ENCODE measurements at places on chromosomes 11 and 22.

GRCh38 chr11:96257972-96258934 lies 84.7 kb downstream of the MAML2 start:
- no peak for DNase-seq

- DNase-seq, result no peak
Measured at GRCh38 chr11:59253001-59253400, 40.3 kb upstream of the MPEG1 start.

DNA sequence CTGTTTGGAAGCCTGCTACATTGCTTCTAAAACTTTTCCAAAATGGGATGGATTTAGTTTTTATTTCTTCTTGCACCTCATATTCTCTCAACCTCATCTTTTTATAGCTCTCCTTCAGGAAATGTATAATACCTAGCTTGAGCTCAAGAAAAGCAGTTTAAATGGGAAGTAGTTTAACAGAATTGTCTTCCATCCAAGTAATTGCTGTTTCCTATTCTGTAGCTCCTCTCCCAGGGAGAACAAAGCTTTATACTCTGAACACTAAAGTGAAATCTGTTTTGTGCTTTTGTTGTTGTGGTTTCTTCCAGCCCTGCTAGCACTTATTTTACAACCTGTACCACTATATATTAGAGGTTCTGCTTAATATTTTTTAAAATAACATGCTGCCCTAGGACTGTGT lies 83.2 kb upstream of the HORMAD2 start:
- DNase-seq, result no peak

DNA sequence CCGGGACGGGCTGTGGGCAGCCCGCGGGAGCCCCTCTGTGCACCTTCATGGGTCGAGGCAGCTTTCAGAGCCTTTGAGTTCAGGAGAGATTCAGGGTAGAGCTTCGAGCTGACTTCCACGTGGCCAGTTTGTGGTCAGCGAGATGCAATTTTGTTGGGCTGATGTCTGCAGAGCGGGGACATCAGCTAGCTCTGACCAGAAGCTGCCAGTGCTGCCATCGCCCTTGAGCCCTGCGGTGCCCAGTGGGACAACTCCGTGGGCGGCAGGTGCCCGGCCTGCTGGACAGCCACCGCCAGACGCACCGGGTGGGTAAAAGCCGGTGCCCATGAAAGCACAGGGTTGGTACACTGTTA lies 719 bp downstream of the TALDO1 start:
- no peak for DNase-seq

DNA sequence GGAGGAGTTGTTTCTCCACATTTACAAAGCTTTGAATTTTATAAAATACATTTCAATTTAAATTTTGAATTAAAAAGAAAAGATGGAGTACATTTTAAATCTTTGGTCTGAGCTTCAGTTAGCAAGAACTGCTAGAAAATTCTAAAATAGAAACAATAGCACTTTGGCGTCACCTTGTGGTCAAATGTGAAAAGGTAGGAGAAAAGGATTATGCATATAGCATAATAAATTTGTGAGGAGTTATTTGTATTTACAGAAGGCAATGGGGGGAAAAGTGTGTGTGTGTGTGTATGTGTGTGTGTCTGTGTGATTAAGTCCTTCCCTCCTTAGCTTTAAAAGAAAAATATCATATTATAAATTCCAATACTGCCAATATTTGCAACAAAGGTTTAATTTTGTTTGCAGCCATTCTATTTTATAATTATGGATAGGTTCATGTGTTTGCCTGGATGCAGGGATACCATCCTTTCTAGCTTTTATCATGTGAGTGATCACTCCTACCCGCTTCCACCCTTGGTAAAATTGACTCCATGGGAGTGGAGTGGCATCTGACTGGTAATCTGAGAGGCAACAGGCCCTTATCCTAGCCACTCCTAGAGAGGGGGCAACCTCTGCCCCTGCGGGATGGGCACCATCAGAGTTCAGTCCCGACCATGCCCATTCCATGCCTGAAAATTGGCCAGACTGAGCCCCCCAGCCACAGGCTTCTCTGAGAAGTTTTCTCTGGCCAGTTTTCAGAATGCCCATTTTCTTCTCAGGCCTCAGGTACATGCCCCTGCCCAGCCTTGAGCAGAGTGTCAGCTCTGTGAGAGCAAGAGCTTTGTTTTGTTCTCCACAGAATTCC lies 13.6 kb upstream of the LGR4 start:
- DNase-seq, result no peak

DNA sequence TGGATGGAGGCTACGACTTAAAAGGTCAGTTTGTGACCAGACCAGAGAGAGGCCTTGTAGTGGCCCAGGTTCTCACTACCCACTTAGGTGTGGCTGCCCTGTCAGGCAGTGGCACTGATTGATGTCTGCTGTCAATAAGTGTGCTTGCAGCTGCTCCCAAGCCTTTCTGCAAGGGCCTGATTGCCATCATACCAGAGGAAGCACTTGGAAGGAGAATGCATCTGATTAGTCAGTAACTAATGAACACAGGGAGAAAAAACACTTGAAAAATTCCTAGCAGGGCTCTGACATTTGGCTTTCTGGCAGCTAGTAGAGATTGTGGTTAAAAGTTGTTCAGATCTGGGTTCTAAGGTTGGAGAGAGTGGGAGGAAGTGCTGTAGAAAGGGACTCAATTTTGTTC lies 107.5 kb downstream of the NAV2 start:
- DNase-seq, result no peak

GRCh38 chr11:67646535-67647336 lies 3.8 kb downstream of the ACY3 start:
- DNase-seq, result peak; percentile 70

- DNase-seq, result no peak
Measured at GRCh38 chr11:117544130-117544800, 216.6 kb downstream of the CEP164 start.

- no peak for DNase-seq
Measured at GRCh38 chr22:26038365-26038764, 130.9 kb upstream of the SEZ6L start.

DNA sequence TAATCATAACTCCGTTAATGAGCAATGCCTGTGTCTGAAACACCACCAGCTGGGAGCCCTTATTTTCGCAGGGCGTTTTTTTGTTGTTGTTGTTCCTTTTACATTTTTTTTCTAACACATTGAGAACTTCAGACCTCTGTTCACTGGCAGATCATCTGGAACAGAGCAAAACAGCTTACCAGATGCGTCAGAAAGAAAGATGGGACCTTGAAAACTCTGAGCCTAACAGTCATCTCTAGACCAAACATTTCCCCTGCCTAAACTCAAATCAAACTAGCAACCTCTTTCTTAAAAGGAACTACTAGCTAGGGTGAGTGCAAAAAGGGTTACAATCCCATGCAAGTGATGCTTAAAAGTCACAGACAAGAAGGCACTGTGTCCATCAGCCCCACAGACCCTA lies 93.2 kb downstream of the PLEKHA7 start:
- no peak for DNase-seq

- DNase-seq, result no peak
Measured at GRCh38 chr11:1828542-1828941, 6.2 kb upstream of the SYT8 start.

DNA sequence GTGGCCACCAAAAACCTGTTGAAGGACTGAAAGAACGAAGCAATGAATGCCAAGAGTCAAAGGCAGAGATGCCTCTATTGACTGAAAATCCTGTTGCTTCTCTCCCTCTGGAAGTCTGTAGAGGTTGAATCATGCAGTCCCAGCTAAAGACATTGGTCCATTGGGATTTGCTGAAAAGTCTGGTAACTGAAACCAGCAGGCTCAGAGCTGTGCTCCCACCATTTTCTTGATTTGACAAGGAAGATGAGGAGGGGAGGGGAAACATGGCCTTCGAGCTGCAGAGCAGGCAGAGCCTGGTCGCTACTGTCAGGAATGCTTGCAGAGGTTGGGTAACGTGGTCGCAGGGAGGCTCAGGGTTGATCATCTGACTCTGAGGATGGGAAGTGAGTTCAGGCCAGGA lies 72.8 kb upstream of the CSNK2A3 start:
- DNase-seq, result no peak

DNA sequence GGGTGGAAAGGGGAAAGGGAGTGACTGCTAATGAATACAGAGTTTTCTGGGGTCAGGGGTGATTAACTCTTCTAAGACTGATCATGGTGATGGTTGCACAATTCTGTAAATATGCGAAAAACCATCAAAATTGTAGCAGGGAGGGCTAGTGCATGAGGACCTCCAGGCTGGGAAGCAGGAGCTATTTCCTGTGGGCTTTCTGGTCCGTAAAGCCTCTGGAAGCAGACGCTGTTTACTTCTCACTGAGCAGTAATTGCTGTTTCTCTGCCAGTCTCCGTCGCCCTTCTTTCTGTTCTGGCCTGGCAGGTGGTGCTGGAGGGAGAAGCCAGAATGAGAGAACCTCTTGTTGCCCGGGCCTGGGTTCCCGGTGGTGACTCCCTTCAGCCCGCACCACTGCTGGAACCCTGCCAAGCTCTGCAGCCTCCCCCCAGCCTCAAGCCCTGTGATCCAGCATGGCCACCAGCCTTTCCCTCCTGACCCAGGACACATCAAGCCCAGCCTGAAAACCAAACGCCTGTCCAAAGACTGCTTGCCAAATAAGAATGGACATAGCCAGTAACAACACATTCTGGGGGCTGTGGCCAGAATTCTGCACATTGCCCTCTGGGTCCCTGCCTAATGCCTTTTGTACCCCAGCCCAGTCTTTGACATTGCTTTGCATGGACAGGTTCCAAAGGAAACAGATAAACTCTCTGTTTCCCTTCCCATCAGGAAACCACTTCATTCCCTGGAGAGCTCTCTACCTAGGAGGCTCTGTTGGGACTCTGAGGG lies 201.0 kb upstream of the NAV2 start:
- DNase-seq, result no peak

DNA sequence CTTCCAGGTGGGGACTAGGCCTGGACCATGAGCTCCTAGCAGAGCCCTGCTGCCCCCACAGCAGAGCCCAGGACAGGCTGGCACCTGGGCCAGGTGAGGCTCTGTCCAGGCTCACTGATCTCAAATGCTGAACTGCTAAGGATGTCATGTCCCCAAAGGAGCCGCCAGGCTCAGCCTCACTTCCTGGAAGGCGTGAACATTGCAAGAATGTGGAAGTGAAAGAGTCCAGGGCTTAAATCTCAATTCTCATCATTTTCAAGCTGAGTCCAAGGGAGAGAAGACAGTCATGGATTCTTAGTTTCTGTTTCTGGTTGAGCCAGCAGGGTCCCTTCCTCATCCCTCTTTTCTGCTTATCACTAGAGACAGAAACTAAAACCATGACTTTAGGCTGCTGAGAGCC lies 5.0 kb downstream of the ASCL2 start:
- peak; percentile 19 for DNase-seq

DNA sequence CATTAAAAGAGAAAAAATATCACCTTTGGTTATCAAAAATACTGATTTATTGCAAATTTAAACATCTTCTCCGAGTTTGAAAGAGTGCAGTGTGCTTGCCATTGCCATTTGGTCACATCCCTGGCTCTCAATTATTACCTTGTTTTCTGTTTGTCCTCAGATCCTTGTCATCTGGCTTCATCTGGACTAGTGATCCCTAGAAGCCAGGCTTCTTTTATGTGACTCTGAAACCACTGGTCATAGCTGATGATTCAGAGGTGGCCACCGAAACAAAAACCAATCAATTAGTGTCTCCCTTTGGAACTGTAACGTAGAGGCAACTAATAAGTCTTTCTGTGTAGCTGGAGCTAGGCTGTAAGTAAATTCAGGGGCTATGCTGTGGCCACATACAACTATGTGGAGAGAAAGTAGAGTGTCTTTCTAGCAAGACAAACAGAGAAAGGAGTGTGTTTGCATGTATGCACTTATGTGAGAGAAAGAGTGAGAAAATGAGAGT lies 237.9 kb downstream of the LUZP2 start:
- DNase-seq, result no peak

DNA sequence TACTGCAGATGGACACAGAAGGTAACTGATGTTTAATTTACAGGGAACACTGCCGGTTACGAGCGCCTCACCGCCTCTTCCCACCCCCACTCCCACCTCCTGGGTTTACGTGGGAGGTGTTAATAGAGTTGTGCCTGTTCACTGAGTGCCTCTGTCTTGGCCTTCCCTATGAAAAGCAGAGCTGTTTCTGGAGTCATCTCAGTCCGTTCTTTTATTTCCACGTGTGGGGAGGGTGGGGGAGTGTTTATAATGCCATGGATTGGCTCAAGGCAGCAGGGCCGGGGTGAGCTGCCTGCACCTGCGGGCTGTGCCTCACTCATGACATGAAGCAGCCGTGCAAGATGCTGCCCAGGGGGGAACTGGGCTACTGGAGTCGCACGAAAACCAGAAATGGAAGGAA lies 322.7 kb downstream of the CADM1 start:
- DNase-seq, result no peak

- no peak for DNase-seq
Measured at GRCh38 chr22:41923595-41924276, 2.9 kb downstream of the TNFRSF13C start.

DNA sequence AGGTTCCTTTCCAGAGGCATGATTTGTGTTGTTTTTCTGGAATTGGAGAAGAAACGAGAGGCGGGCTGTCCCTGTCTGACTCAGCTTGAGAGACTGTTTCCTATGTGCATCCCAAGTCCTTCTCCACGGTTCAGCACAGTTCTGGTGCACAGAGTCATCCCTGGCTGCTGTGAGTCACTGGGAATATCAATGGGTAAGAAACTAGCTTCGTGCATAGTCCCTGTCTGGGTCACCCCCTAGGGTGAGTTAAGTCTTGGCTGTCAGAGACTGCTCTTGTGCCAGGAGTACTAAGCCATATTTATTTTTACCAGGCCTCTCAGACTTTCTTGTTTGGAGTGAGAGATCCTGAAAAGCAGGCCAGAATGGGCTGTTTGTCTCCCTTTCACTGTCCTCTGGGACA lies 2.4 kb upstream of the LRP4 start:
- DNase-seq, result no peak

- DNase-seq, result no peak
Measured at GRCh38 chr11:444396-445144, 2.8 kb upstream of the ANO9 start.

DNA sequence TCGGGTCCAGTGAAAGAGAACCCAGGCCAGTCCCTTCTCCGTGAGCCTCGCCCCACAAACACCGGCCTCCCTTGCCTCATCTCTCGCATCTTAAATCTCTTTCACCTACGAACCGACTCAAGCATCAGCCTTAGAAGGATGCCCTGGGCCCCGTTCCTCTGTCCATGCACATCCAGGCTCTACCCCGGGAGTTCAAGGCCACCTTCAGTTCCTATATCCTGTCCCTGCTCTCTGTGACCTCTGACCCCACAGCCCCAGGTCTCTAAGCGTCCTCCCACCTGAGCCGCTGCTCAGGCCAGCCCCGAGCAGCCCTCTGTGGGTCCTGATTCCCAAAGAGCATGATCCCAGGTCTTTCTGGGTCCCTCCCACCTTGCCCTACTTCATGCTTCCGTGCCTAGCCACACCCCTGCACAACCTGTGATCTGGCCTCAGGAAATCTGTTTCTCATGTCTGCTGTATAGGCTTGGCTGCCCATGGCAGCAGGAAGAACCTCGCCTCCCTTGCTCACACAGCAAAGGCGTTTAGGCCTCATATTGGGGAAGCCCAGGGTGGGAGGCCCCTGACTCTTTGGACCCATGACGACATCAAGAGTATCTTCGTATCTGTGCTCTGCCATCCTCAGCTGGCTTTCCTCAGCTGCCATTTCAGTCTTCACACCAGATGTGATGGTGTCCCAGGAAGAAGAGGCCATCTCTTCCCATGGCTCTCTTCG lies 77.5 kb upstream of the SEPTIN5 start:
- no peak for DNase-seq

Measured in GM12878 (cell line).